ENCODE measurements at places on chromosomes 6 and 20.

- peak; percentile 11 for DNase-seq
These were observed 90.9 kb downstream of the DTD1 start for GRCh38 chr20:18678549-18679419.

DNA sequence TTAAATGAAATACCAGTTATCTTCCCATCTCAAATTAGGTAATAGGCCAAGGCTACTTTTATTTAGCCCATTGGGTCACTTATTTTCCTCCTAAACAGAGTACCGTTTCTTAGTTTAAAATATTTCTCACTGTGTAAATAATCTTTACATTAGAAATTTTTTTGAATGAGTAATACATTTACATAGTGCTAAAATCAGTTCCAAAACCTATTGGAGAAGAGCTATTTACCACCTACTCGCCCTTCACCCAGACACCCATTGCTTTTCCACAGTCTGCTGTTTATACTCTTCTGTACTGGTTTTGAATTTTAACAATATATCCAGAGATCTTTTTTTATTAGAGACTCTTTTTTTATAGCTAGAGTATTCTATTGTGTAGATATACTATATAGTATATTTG lies 36.9 kb downstream of the MCM8 start:
- DNase-seq: no peak

DNA sequence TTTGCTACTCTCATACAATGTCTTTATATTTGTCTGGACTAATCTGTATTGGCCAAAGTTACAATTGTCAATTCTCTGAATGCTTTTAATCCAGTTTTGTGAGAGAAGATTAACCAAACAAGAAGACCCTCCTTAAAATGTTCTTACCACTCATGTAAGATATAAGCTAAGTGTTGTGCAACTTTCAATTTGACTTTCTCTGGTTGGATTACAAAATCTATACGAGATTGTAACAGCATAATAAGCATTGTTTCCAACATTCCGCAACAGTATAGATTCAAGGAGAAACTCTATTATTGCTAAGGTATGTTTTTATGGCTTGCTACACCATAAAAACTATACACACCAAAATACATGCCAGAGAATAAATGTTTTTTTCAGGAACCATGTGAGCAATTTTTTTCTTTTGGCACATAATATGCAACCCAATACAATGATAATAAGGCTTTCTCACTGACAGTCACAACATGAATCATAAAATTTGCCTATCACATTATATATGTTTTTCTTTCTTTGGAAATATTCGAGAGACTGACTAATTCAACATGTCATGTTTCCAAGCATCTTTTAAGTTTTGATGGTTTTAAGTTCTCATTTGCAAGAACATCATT lies 12.2 kb upstream of the TRPC4AP start:
- DNase-seq: no peak

DNA sequence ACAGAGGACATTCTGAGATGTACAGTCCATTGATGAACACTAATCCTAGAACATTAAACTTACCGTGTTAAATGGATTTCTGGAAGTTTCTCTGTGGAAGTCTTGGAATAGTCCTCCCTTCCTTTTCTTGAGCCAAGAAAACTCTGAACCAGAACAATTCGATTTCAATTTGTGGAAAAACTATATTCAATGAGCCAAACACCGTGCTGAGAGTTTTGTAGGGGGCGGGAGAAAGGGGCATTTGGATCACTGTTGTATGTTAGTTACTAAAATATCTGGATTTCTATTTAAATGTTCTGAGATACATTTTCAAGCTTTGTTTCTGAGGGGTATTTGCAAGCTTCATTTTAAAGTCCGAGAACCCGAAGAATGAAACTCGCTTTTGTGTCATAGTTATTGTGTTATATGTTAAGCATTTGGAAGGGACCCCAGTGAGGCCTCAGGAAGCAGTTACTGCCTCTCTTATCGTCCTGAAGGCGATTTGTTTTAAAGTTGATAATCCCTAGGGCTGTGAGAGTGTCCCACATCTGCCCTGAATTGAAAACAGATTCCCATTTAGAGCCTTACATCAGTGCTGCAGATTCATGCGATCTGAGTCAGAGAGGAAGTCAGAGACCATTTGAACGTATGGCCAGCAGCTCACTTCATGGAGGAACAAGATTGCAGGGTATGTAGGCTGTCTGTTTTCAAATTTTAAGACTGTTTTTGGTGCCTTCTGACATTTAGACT lies 70.8 kb upstream of the SASH1 start:
- DNase-seq: no peak

DNA sequence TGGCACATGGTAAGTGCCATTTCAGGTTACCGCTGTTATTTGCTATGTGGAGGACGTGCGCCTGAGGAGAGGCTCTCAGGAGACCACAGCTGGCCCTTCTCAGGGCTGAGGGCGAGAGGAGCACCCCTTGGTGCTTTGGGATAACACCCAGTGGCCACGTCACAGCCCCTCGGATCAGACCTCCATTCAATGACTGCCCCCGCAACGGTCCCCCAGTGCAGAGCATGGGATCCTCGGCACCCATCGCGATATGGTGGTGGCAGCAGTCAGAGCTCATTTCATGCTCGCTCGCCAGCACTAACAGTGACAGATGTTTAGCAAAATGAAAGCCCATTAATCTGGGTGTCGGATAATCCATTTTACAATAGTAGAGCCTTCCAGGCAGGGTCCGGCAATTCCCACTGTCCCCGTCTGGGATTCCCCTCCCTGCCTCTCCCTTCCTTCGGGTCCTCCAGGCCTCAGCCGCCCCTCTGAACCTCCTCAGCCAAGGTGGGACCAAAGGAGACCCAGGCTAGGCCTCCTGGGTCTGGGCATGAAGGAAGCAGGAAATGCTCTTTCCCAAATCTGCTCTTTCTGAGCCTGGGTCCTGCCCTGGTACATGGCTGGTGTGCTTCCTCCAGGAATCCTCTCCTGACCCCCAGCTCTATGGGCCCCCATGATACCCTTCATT lies 117.1 kb downstream of the GRM4 start:
- no peak for DNase-seq

GRCh38 chr20:63432577-63433325 lies 39.7 kb downstream of the KCNQ2 start:
- no peak for DNase-seq

GRCh38 chr6:110265273-110265672 lies 85.0 kb downstream of the CDC40 start:
- no peak for DNase-seq

DNA sequence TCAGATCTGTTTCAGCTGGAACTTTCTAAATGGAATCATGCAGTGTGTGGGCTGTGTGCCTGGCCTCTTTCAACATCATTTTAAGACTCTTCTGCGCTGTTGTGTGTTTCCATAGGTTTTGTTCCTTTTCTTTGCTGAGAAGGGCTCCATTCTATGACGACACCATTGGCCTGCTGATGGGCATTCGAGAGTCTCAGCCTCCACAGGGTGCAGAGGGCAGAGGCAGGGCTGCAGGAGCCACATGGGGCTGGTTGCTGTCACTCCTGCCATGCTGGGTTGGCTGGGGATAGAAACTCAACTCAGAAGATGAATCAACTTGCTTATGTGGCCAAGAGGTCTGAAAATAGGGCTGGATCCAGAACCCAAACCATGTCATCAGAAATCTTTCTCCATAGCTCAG lies 68.5 kb upstream of the SLCO4A1 start:
- no peak for DNase-seq

- DNase-seq: no peak
These were observed 58.8 kb upstream of the EXOC2 start for GRCh38 chr6:751765-752164.

- no peak for DNase-seq
These were observed 148.1 kb downstream of the UBE3D start for GRCh38 chr6:82917346-82918064.

DNA sequence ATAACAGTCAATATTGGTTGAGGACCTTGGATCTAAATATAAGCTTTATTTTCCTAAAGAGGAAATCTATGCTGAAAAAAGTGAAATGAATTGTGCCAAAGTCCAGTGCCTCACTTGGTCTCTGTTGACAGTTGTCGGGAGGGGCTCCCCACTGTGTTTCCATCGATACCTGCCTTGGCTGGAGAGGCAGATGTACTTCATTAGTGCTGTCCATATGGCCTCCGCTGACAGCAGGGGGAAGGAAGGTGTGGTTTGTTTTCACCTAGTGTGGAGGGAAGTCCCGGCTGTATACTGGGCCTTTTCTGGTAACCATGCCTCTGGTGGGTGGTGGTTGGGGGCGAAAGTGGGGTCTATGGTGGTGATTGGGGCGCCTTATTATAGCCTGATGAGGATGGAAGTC lies 42.7 kb downstream of the CD2AP start:
- no peak for DNase-seq

DNA sequence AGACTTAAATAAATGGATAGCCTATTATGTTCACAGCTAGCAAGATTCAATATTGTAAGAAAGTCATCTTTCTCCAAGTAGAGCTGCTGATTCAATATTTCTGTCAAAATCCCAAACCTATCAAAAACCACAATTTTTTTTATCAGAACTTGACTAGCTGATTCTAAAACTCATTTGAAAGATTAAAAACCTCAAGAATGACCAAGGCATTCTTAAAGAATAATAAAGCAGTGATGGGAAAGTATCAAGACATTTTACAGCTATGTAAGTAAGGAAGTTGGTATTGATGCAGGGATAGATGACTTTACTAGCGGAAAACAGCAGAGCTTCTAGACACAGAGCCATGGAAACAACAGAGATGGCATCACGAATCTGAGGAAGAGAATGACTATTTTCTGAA lies 64.7 kb downstream of the SAMD3 start:
- no peak for DNase-seq

GRCh38 chr20:59993736-59994430 lies 35.7 kb downstream of the CDH26 start:
- DNase-seq: no peak

GRCh38 chr6:5950361-5950785 lies 56.4 kb downstream of the NRN1 start:
- DNase-seq: peak; percentile 3

- no peak for DNase-seq
These were observed 99.5 kb downstream of the IPCEF1 start for GRCh38 chr6:154257067-154257466.

DNA sequence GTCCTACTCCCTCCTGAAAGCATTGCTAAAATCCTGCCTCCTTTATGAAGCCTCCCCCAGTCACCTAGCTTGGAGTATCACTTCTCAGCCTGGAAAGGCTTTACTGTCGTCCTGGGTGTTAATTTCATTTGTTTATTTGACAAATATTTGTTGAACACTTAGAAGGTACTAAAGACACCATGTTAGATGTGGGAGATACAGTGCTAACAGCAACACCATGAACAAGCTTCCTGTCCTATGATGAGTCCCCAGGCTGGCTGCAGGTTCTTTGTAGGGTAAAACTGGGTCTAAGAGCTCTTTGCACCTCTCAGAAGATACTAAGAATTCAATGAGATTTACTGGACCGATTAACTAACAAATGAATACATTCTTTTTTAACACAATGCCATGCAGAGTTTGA lies 109.2 kb upstream of the TMEM170B start:
- no peak for DNase-seq

DNA sequence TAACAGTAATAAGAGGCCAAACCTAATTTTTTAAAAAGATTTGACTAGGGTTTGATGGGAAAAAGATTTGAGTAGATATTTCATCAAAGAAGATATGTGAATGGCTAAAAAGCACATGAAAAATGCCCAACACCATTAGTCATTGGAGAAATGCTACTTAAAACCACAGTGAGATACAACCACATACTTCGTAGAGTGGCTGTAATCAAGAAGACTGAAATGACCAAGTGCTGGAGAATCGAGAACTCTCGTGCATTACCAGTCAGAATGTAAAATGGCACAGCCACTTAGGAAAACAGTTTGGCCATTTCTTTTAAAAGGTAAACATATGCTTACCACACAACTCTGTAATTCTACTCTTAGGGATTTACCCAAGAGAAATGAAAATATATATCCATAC lies 175.5 kb downstream of the EYA2 start:
- DNase-seq: no peak

- no peak for DNase-seq
These were observed 77.9 kb upstream of the ID4 start for GRCh38 chr6:19759117-19759880.

DNA sequence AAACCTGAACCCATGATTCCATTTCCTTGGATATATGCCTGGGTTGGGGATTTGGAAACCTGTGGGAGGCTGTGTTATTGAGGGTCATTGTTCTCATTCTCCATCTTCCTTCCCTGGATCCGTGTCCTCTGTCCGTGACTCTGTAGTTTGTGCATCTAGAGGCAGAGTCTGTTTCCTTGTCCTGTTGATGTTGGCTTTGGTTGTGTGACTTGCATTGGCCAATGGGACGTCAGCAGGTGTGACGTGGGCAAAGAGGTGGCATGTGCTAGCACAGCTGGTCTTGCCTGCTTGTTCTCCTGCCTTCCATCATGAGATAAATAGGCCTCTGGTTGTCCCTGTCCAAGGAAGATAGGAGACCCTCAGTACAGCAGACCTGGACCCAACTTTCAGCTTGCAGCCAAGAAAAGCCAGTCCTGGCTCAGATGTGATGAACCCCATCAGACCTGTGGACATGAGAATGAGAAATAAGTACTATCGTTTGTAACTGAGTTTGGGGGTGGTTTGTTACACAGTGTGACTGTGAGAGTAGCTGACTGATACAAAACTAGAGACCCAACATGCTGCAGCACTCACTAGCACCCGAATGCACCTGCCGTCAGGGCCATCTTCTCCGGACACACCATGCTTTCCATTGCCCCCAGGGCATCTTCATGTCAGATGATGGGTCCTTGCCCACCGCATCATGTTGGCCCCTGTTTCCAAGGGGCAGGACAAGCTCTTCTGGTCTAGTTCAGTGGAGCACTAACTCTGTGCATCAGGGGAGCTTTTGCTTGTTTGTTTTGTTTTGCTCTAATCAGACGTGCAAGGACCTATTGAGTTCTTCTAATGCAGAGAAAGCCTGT lies 195.3 kb upstream of the SULF2 start:
- no peak for DNase-seq

DNA sequence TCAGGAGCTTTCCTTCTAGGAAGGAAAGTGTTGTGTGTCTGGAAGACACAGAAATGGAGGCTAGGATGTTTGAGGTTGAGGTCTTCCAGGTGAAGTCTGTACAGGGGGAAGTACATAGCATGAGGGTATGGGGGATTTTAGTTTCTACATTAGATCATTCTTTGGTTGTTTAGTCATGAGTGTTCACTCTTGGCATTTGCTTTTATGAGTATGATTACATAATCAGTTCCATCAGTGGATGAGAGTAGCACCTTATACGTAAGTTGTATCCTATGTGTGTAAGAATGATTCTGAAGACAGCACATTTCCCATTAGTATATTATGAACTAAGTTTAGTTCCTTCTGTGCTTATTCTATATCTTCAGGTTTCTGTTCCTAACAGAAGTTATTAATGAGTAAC lies 1.9 kb downstream of the CDYL start:
- peak; percentile 49 for DNase-seq

- no peak for DNase-seq
These were observed 119.9 kb downstream of the UST start for GRCh38 chr6:148866657-148867268.

DNA sequence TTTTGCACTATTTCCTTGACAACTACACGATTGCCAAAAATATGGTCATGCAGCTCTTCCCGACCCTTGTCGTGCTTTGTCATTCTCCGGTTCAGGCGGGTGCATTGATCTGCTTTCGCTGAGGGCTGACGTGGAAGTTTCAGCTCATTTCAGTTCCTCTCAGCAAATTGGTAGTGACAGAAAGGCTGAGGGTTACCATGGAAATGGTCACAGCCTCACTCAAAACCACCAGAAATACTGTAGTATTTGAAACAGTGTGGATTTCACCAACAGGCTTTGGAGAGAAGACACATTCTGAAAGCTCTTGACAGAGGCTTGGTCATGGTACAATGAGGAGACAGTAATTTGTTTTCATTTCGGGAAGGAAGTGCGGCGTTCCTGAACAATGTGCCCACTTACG lies 99.7 kb upstream of the EXOC2 start:
- no peak for DNase-seq

- DNase-seq: no peak
These were observed 288.9 kb upstream of the IRAK1BP1 start for GRCh38 chr6:78578430-78578829.
